ENCODE measurements at places on chromosomes 7 and 10.

DNA sequence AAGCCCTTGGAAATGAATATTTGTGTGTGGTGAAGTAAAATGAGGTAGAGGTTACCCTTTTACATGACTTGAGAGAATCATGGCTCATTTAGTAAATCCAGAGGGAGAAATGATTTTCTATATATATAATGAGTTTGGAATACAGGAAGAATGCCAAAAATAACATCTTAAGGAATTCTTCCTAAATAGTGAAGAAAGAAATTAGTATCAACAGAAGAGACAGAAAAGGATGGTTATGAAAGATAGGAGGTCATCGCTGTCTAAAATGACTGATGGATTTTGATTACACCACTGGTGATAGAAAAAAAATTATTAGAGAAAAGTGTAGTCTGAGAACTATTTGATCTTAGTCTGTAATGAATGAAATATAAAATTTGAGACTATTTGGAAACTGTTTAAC lies 283.0 kb downstream of the ADK start:
- DNase-seq, result no peak

DNA sequence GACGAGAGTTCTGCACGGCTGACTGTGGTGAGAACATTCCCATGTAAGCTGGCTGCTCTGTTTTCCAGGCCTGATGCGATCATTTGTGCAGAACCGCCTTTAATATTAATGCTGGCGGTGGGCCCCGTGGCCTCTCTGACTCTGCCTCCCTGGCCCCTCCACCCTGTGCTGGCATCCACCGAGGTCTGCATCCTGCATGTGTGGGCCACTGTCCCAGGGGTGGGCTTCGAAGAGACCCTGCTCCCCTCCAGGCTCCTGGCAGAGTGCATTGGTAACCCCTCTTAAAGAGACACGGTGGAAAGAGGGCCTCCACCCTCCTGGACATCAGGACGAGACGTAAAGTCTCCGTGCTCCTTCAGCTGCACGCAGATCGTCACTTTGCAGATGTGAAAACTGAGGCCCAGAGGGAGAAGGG lies 67.3 kb upstream of the FAM20C start:
- DNase-seq, result no peak

DNA sequence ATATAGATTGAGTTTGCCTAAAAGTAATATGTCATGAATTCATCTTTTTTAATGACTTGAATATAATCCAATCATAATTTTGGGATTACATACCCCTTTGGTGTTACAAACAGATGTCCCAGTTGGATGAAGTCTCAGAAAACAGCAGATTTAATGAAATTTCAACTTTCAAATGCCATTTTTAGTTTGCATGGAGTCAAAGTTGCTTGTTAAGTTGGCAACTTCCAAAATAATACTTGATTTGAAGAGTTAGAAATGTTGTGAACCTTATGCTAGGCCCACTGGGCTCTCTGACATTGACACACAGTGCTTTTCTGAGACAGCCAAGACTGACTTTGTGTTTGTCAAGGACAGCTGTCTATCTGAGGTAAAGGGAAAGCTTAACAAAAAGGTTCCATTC lies 248.1 kb downstream of the KIF20B start:
- no peak for DNase-seq

GRCh38 chr10:33385015-33385414 lies 50.5 kb upstream of the NRP1 start:
- no peak for DNase-seq

- no peak for DNase-seq
Observed at GRCh38 chr10:128130051-128130450, 3.8 kb upstream of the MKI67 start.

GRCh38 chr10:64115908-64116643 lies 594.9 kb downstream of the REEP3 start:
- DNase-seq, result no peak

GRCh38 chr10:110215286-110216170 lies 8.1 kb downstream of the MXI1 start:
- DNase-seq, result no peak

GRCh38 chr7:83040484-83040883 lies 122.2 kb downstream of the PCLO start:
- DNase-seq, result no peak

Measured in stimulated activated CD8-positive, alpha-beta memory T cell treated with anti-CD3 and anti-CD28 coated beads, Interleukin-4, amount 100 ng/mL, for 4 hours (primary cell).